BJ (cell line): ENCODE measurements at places on chromosomes 5 and 9.

GRCh38 chr5:172456076-172456722, 1.9 kb upstream of the SH3PXD2B start:
- no peak for DNase-seq

GRCh38 chr5:138974227-138975063, 99.3 kb upstream of the LRRTM2 start:
- DNase-seq = no peak

- no peak for DNase-seq
Observed at GRCh38 chr9:85715587-85715986, 26.2 kb downstream of the AGTPBP1 start.

DNA sequence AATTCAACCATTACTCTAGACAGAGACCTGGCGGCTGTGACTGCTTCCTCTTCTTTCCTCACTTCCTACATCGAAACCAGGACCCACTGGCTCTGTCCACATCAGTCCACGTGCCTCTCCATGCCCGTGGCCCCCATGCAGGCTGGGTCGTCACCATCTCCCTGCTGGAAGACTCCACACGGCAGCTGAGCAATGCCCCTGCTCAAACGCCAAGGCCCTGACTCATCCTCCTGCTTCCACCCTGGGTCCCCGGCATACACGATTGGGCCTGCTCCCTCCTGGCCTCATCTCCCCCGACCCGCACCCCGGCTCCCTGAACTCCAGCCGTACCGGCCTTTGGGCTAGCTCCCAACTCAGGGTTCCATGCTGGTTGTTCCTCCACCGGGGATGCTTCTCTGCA, 67.2 kb upstream of the IER5L start:
- DNase-seq = no peak

- no peak for DNase-seq
Observed at GRCh38 chr9:93357649-93358048, 93.8 kb upstream of the FAM120A start.

DNA sequence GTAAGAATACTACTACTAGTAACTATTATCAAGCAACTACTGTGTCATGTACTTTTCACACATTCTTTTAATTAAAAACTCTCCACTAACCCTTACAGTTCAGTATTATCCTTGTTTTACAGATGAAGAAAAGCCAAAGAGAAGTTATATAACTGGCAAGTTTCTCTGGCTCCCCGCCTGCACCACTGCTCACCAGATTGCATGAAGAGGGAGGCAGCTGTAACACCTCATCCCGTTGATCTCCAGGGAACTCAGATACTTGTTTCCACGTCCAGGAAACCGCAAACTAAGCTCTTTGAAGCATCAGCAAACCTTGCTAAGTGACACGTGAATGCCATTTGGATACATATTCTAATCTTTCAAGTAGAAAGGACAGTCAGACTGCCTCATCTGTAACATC, 70.3 kb downstream of the RIGI start:
- DNase-seq = no peak

DNA sequence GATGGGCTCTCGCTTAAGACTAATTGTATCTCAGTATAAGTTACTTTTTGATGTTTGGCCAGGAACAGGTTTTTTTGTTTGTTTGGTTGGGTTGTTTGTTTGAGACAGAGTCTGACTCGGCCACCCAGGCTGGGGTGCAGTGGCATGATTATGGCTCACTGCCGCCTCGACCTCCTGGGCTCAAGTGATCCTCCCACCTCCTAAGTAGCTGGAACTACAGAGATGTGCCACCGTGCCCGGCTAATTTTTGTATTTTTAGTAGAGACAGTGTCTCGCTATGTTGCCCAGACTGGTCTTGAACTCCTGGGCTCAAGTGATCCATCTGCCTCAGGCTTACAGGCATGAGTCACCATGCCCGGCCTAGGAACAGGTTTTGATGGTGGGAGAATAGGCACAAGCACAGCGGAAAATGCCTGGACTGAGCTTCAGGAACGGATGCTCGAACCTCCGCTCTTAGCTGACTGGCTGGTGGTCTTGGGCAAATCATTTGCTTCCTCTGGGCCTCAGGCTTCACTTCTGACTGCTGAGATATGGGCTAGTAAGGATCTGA, 11.4 kb upstream of the SYNPO start:
- DNase-seq = no peak

- DNase-seq = no peak
Observed at GRCh38 chr5:132369474-132370180, at the start of gene SLC22A5. Gene SLC22A5, plus strand, starts transcription at chr5:132369710. Its CDS starts 263 bp downstream, at chr5:132369973.

- no peak for DNase-seq
Observed at GRCh38 chr9:13845460-13845859, 468.5 kb downstream of the NFIB start.

- no peak for DNase-seq
Observed at GRCh38 chr5:35004200-35004599, 43.5 kb downstream of the AGXT2 start.

DNA sequence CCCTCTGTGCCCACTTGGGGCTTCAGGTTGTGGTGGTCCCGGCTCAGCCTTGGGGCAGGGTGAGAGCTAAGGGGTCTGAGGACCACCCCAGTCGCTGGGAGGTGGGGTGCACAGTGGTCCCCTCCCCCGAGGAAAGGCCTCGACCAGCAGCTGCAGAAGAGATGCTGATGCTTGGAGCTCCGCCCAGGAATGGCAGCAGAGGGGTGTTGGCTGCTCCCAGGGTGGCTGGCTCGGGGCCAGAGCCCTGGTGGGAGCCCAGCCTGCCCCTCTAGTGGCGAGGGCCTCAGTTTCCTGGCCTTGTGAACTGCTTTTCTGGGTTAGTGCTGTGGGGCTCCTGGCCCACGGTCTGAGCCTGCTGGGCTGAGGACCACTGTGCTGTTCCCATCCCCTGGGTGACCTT, 1.2 kb downstream of the DIPK1B start:
- no peak for DNase-seq

- DNase-seq = no peak
Observed at GRCh38 chr5:157764531-157764930, 21.0 kb downstream of the LSM11 start.
